Small intestine (tissue), 16 donors: ENCODE measurements at places on chromosomes 13 and 19. TPM values are rescaled to one million over a fixed set of nuclear protein-coding genes. Genes with fewer than 3 reads are reported as not detected.

Gene MRPL54
- 96.2 TPM for polyA plus RNA-seq

Gene RAB3D
- 3.6 TPM for polyA plus RNA-seq

Gene STK11
- 57.7 TPM for polyA plus RNA-seq

Gene SIGLEC10
- polyA plus RNA-seq, result 1.3 TPM

Gene ZNF426
- polyA plus RNA-seq, result 2.2 TPM
